Left ventricle myocardium inferior (tissue), 1 donor: ENCODE measurements at places on chromosomes 1 and 21. TPM values are rescaled to one million over a fixed set of nuclear protein-coding genes. Genes with fewer than 3 reads are reported as not detected.

- DNase-seq: no peak
- H3K27me3 ChIP-seq: no peaks in the 10 kb centered on the region
- H3K4me1 ChIP-seq: no peaks in the 10 kb centered on the region
- H3K36me3 ChIP-seq: no peaks in the 10 kb centered on the region
- H3K27ac ChIP-seq: no peak overlapping the region
Observed at GRCh38 chr1:64282351-64282750, 78.9 kb downstream of the UBE2U start.

DNASE2B gene
- not detected for total RNA-seq

CELA3A gene
- not detected for total RNA-seq

- DNase-seq: no peak
- H3K27ac ChIP-seq: no peak overlapping the region
- peaks cover 17% of the 10 kb centered on the region for H3K27me3 ChIP-seq
Observed at GRCh38 chr1:112790920-112791722, 76.0 kb upstream of the PPM1J start.

GRCh38 chr1:78722947-78723346 lies 73.3 kb downstream of the IFI44 start:
- DNase-seq: no peak
- no peaks in the 10 kb centered on the region for H3K4me1 ChIP-seq
- no peaks in the 10 kb centered on the region for H3K36me3 ChIP-seq
- H3K27ac ChIP-seq: no peak overlapping the region
- H3K4me3 ChIP-seq: no peak overlapping the region

GRCh38 chr1:24392982-24393650 lies 20.5 kb downstream of the STPG1 start:
- H3K36me3 ChIP-seq: no peaks in the 10 kb centered on the region
- no peaks in the 10 kb centered on the region for H3K27me3 ChIP-seq
- H3K4me1 ChIP-seq: peaks cover 22% of the 10 kb centered on the region
- H3K4me3 ChIP-seq: no peak overlapping the region

DNA sequence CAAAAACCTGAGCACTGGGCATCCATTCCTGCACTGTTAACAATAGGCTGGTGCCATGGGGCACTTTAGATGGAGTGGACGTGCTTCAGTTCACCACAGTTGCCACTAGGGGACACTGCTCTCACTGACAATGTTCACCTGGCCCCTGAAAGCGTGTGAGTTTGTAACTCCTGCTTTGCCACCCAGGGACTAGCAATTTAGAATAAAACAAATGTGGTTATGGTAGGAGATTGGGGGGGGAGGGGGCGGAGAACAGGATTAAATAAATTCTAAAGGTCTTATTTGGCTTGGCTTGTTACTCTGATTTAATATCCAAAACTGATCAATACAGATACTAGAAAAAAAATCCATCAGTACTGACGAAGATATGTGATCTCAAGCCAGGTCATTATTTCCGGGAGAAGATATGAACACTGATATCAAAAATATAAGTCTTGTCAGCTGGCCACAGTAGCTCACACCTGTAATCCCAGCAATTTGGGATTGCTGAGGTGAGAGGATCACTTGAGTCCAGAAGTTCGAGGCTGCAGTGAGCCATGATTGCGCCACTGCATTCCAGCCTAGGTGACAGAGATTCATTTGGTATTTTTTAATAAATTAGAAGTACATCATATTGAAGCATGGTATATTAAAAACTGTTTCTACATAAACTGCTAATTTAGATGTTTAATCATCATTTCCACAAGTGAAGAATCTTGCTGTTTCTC lies 23.2 kb downstream of the INTS7 start:
- peaks cover 22% of the 10 kb centered on the region for H3K36me3 ChIP-seq
- DNase-seq: peak; percentile 25
- H3K27ac ChIP-seq: no peak overlapping the region
- no peaks in the 10 kb centered on the region for H3K27me3 ChIP-seq
- peaks cover 5% of the 10 kb centered on the region for H3K4me1 ChIP-seq
- no peak overlapping the region for H3K4me3 ChIP-seq

SLC44A3 gene
- 5.9 TPM for total RNA-seq

- H3K4me1 ChIP-seq: peaks cover 16% of the 10 kb centered on the region
- no peak for DNase-seq
- no peak overlapping the region for H3K27ac ChIP-seq
- H3K27me3 ChIP-seq: no peaks in the 10 kb centered on the region
- H3K4me3 ChIP-seq: no peak overlapping the region
Observed at GRCh38 chr1:157142765-157143423, 4.7 kb upstream of the ETV3 start.

NMNAT1 gene
- total RNA-seq: 22.2 TPM

- H3K36me3 ChIP-seq: no peaks in the 10 kb centered on the region
- no peak overlapping the region for H3K4me3 ChIP-seq
- H3K27ac ChIP-seq: peak overlapping the region; percentile 6
Observed at GRCh38 chr1:85339089-85339488, 62.7 kb upstream of the BCL10 start.

- H3K4me1 ChIP-seq: no peaks in the 10 kb centered on the region
- no peaks in the 10 kb centered on the region for H3K36me3 ChIP-seq
- no peak overlapping the region for H3K27ac ChIP-seq
Observed at GRCh38 chr1:233440951-233441401, 113.5 kb downstream of the MAP3K21 start.

DNA sequence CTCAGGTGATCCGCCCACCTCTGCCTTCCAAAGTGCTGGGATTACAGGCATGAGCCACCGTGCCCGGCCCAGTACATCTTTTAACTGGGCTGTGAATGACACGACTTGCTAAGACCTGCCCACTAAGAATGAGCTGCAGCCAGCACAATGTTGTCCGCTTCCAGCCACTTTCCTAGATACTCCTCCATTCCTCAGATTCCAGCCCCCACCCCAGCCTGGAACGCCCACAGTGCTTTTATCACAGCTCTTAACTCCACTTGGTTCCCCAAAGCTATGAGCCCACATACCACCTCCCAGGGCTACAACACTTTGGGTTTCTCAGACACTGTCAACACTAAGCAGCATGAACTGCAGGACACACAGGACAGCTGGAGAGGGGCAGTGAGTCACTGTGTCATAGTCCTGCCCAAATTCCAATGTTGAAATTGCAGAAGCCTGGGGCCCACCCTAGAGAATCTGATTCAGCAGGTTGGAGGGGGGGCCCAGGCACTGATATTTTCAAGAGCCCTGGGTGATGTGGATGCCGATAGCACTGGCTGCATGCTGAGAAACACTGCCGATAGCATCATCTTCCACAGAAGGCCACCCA lies 58.0 kb downstream of the ACBD3 start:
- H3K36me3 ChIP-seq: no peaks in the 10 kb centered on the region
- H3K4me3 ChIP-seq: no peak overlapping the region
- DNase-seq: no peak

DNA sequence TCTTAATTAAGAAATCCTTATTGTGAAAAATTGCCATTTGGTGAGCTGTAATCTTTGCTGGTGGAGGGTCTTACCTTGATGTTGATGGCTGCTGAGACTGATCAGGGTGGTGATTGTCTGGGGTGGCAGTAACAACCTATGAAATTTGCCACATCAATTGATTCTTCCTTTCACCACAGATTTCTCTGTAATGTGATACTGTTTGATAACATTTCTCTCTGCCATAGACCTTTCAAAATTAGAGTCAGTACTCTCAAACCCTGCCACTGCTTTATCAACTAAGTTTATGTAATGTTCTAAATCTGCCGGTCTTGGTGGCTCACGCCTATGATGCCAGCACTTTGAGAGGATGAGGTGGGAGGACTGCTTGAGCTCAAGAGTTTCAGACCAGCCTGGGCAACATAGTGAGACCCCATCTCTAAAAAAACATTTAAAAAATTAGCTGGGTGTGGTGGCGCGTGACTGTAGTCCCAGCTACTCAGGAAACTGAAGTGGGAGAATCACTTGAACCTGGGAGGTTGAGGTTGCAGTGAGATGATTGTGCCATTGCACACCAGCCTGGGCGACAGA lies 5.0 kb downstream of the KPNA6 start:
- no peak overlapping the region for H3K4me3 ChIP-seq
- H3K27ac ChIP-seq: peak overlapping the region; percentile 16
- H3K36me3 ChIP-seq: no peaks in the 10 kb centered on the region
- no peaks in the 10 kb centered on the region for H3K27me3 ChIP-seq
- no peak for DNase-seq

FOXO6 gene
- 2.1 TPM for total RNA-seq

DNA sequence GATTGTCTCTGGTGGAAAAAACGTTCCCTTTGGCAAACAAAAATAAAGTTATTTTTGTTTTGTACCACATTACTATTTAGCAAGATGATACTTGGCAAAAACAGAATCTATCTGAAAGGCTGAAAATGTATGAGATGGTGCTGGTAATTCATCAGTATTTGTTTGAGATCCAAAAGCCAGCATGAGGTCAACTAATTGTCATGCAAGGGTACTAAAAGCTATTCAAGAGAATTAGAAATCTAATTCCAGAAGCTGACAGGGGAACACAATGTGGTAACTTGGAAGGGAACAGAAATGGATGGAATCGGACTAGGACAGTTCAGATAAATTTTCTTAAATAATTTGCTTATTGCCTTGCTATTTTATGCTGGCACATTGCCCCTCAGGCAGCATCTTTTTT lies 263.8 kb downstream of the KCNT2 start:
- H3K27me3 ChIP-seq: no peaks in the 10 kb centered on the region
- no peaks in the 10 kb centered on the region for H3K4me1 ChIP-seq
- no peak overlapping the region for H3K4me3 ChIP-seq
- H3K36me3 ChIP-seq: no peaks in the 10 kb centered on the region

DNA sequence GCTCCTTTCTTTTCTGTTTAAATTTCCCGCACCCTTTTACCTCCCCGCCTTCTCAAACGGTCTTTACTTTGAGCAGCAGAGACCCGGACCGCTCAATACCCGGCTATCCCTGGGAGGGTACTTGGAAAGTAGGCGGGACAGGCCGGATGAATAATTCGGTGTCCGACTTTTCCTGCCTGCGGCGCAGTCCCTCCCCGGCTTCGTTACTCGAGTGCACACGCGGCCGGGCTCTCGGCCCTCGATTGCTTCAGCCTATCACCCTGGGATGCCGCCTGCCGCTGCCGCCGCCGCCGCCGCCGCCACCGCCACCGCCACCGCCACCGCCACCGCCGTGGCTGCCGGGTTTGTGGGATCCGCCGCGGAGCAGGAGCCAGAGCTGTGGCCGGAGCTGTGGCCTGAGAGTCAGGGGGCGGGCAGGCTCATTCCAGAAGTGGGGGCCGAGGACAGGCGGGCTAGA lies 382 bp upstream of the RASAL2 start:
- H3K36me3 ChIP-seq: no peaks in the 10 kb centered on the region
- no peaks in the 10 kb centered on the region for H3K27me3 ChIP-seq
- peak; percentile 93 for DNase-seq
- H3K4me3 ChIP-seq: peak overlapping the region; percentile 87

DNA sequence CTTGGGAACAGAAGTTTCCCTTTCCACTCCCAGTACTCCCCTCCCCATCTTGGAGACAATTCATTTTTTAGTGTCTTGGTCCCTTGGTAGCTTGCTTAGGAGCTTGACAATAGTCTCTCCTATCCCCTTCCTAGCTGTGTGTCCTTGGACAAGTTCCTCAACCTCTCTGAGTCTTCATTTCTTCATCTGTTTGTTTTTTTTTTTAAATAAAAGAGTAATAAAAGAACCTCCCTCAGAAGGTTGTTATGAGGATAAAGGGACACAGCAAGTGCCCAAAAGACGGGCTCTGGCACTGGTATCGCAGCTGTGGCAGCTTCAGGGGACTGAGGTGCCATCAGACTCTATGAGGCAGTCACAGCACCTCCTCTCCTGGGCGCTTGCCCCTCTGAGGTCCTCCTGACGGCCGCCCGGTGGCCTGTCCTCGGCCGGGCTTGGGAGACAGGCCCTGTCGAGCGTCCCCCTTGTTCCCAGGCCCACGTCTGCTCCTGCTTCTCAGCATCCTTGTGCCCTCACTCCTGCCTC lies 689.2 kb downstream of the MATN1 start:
- H3K27ac ChIP-seq: no peak overlapping the region
- H3K4me3 ChIP-seq: no peak overlapping the region
- H3K4me1 ChIP-seq: no peaks in the 10 kb centered on the region

DNA sequence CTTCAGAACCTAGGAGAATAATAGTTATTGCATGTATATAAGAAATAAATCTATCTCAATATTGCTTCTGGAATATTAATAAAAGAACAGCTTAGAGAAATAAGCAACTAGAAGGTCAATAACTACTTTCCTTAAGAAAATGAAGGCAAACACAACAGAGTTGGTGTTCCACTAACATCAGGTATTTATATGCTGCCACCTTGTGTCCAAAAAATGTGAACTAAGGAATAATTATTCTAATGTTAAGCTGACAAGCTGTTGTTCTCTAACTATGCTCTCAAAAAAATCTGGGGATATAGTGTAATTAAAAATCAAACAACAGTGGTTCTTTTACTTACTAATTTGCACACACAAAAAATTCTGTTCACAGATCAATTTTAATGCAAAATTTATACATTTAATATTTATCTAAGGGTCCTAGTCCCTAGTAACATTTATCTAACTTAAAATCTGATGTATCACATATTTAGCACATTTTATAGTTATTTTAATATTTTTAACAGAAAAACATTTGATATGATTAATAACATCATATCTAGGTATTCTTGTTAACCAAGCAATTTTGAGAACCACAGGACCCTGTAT lies 39.6 kb downstream of the UCHL5 start:
- H3K27ac ChIP-seq: no peak overlapping the region
- no peak overlapping the region for H3K4me3 ChIP-seq
- H3K36me3 ChIP-seq: peaks cover 19% of the 10 kb centered on the region
- no peak for DNase-seq

DNA sequence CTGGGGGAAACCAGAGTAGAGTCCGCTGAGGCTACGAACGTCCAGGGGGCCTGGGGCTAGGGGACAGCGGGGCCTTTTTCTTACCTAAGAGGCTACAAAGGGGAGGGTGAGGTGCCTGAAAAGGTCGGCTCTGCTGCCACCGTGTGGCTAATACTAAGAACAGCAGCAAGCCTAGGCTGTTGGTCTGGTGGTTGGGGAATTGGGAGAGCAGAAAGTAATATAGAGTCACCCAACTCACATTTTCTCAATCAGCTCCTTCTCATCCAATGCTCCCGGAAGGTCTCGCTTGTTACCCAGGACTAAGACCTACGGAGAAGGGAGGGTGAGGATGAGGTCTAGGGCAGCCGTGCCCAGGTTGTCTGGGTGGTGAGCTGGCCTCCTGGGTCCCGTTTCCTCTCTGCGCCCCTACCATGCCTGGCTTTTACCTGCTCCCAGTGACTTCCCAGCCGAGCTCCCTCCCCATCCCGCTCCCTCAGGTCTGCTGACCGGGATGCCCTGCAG lies 9.3 kb downstream of the ARL8A start:
- H3K27ac ChIP-seq: no peak overlapping the region
- no peak overlapping the region for H3K4me3 ChIP-seq
- peaks cover 60% of the 10 kb centered on the region for H3K36me3 ChIP-seq
- DNase-seq: peak; percentile 38
- no peaks in the 10 kb centered on the region for H3K27me3 ChIP-seq
